ENCODE measurements at places on chromosomes 3 and 15.

- no peak for DNase-seq
Observed at GRCh38 chr3:154522036-154522602, 92.1 kb upstream of the GPR149 start.

GRCh38 chr15:101652786-101653430 lies 727 bp upstream of the TM2D3 start:
- DNase-seq = no peak

- DNase-seq = no peak
Observed at GRCh38 chr15:65079580-65079979, 3.0 kb downstream of the KBTBD13 start.

DNA sequence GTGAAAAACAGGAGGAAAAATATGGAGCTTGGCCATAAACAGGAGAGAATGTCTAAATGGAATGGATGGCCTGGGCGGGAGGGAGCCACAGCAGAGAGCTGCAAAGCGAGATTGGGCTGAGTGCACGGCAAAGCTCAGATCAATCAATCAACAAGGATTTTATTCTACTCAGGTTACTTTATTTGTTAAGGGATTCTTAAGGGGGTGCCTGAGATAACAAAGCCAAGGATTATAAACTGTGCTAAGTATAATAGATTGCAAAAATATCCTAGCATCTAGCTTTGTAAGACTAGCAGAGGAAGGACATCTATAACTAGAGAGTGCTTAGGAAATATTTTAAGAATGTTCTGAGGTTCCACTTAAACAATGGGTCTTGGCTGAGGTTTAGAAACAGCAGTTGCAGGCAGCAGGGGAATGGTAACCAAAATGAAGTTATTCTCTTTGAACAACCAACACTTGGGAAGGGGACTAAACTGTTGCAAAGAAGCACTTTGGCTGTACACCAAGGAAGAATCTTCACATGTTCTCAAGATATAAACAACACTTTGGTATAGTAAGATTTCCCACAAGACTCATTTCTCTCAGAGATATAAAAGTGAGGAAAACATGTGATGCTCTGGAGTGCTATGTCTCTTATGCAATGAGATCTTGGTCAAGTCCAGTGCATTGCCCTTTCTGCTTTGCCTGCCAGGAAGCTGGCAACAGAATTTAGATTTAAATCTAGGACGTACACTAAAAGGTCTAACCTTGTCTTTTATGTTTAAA lies 35.5 kb downstream of the TMEM212 start:
- DNase-seq = no peak

GRCh38 chr3:99544786-99545281 lies 93.6 kb upstream of the COL8A1 start:
- no peak for DNase-seq

- peak; percentile 16 for DNase-seq
Observed at GRCh38 chr3:129938140-129938930, 36.2 kb upstream of the TRH start.

DNA sequence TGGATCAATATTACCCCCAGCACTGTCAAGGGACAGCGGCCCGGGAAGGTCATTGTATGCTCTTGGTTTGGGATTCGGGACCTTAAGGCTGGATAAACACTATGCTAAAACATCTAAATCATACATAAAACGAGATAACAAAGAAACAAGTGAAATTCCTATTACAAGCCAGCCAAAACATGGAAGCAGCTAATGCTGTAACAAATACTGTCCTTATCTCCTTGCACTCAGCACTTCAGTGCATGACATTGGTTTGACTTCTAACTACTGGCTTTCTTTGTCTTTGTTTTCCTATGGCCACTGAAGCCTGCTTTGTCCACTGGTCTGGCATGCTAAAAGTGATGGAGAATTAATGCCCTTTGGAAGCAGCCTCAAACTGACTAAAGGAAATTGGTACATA lies 516.4 kb upstream of the DPH6 start:
- DNase-seq = no peak

DNA sequence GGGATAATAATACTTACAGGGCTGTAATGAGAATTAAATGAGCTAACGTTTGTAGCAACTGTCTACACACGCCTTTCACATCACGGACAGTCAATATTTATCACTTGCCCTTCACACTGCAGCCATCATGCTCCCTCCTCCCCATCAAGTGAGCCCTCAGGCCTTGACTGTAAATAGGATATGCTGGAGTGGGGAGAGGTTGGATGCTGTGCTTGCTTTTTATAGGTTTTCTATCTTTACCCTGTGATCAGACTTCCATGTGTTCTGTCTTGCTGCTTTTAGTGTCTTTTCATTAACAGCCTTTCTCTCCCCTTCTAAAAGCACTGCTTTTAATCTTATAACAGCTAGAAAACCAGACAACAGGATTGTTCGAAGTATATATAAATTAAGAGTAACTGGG lies 12.8 kb upstream of the MAGEF1 start:
- no peak for DNase-seq

DNA sequence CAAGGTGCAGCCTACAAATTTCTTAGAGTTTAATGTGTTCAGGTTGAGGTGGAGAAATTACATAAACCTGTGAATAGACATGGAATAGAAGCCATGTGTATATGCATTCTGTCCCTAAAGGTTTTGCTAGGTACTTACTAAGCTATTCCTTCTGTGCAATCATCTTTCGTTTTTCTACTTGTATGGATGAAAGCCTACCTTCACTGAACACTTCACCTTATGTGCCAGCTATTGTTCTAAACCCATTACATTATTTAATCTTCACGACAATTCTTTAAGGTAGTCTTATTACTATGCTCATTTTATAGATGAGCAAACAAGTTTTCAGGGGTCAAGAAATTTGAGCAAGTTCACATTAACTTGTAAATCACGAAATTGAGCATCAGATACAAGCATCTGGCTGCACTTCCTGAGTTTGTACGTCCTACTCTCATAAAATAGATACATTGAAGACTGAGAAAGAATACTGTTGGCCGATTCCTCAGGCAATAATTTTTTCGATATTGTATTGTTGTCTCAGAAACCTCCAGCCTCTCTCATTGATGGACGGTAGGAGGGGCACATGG lies 635 bp upstream of the RCN2 start:
- peak; percentile 21 for DNase-seq

DNA sequence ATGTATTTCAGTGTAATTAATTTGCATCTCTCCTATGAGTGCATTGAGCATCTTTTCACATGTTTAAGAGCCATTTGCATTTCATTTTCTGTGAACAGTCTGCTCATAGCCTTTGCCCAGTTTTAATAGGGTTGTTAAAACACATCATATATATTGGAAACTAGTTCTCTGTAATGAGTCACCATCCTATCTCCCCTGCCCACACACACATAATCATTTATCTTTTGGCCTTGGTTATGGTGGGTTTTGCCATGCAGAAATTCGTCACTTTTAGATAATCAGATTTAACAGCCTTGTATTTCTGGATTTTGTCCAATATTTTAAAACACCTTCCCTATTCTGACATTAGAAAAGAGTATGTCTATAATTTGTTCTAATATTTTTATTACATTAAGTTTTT lies 11.9 kb upstream of the CHRM5 start:
- no peak for DNase-seq

- no peak for DNase-seq
Observed at GRCh38 chr3:75218577-75218976, 445.6 kb upstream of the FRG2C start.

DNA sequence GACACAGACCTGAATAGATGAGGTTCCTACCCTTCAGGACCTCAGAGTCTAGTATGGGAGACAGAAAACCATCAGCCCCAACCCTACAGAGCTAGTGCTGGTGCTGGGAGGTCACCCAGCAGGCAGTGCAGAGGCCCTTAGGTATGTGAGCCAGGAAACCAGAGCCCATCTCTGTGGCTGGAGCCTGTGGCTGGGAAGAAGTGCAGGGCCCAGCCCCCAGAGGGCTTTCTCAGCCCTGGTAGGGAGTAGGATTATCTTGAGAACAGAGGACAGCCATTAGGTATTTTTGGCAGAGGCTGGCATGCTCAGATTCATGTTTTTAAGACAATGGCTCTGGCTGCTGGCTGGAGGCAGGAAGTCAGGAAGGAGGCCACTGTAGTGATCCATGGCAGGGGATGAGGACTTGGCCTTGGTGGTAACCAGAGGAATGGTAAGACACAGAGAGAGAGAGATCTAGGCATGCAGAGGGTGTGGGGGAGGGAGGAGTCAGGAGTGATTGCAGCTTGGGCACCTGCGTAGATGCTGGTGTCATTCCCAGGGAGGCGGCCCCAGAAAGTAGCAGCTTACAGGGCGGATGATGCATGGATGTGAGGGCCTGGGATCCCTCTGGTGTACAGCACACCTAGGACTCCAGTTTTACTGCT lies 220.9 kb upstream of the EIF1B start:
- no peak for DNase-seq
